ENCODE measurements at places on chromosomes 1 and 21.

DNA sequence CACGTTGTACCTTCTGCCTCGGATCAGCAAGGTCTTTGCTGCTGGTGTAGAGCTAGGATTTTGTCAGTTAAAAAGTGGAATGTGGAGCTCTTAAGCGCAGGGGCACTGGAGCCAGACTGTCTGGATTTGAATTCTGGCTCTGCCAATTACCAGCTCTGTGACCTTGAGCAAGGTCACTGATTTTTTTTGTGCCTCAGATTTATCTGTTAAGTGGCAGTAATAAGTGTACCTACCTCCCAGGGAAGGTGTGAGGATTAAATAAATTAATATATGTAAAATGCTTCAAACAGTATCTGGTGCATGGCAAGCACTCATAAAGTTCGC, 40.3 kb downstream of the UBE2U start:
- DNase-seq, result no peak

GRCh38 chr1:24155011-24155782, 12.3 kb upstream of the IL22RA1 start:
- no peak for DNase-seq

DNA sequence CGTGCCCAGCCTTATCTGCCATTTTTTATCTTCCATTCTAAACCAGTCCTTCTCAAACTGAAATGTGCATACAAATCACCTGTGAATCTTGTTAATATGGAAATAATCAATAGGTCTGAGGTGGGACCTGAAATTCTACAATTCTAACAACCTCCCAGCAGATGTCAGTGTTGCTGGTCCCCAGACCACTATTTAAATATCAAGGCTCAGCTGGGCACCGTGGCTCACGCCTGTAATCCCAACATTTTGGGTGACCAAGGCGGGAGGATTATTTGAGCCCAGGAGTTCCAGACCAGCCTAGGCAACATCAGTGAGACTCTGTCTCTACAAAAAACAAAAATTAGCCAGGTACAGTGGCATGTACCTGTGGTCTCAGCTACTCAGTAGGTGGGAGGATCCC, 4.1 kb downstream of the UQCRHL start:
- DNase-seq, result no peak

DNA sequence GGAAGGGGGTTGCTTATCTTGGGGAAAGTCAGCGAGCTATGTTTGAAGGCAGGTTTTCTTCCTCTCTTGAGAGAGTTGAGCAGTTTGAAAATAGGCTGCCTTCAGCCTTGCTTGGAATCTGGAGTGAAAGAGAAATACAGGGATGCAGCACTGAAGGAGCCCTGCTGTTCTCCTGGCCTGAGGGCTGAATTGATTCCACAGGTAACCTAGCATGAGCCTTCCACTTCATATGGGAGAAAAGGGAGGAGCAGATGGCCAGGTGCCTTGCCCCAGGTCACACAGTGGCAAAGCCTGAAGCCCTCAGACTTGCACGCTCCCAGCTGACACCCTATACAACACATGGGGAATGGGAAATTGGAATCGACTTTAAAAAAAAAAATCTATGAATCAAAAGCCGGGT, 88.0 kb upstream of the WLS start:
- DNase-seq, result no peak

DNA sequence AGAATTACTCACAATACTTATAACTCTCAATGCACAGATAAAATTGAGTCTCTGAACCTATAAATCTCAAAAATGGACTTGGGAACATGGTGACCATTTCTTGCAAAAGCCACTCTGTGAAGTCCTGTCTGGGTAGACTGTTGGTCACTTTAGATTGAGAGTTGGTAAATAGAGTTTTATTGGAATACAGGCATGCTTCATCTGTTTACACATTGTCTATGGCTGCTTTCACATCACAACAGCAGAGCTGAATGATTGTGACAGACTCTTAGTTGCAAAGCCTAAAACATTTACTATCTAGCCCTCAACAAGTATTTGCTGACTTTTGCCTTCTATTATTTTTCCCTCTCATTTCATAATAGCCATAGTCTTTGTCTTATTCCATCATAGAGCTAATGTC, 24.1 kb upstream of the ASPM start:
- DNase-seq, result no peak

DNA sequence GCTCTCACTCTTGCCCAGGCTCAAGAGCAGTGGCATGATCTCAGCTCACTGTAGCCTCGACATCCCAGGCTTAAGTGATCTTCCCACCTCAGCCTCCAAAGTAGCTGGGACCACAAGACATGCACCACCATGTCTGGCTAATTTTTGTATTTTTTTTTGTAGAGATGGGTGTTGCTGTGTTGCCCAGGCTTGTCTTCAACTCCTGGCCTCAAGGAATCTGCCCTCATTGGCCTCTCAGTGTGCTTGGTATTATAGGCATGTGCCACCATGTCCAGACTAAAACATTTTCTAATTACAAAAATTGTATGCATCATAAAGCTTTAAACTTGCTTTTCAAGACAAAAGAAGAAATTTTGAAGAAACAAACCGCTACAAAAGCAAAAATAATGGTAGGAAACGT, 20.1 kb downstream of the CBR1 start:
- DNase-seq, result no peak

DNA sequence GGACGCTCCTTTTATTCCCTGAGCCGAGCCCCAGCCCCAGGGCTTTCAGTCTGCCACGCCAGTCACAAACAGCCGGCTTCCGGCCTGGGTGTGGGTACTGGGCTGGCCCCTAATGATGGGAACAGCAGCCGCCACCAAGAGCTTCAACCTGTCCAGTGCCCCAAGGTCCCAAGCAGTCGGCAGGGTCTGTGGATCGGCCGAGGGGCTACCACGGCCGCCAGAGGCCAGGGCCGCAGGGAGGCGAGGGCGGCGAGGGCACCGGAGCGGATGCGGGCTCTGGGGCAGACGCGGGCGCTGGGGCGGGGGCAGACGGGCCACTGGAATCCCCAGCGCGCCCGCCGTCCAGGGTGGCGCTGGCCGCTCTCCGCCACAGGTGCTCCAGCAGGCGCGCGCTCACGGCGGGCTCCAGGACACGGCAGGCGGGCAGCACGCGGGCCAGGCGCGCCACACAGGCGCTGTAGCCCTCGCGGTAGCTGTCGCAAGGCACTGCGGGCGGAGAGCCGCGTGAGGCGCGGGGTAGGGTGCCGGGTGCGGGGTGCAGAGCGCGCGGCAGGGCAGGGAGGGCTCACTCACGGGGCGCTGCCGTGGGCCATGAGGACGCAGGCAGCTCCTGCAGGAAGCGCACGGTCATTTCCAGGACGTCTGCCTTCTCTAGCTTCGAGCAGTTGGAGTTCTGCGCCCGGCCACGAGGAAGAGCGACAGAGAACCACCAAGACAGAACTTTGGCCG, 887 bp downstream of the HES2 start:
- no peak for DNase-seq

DNA sequence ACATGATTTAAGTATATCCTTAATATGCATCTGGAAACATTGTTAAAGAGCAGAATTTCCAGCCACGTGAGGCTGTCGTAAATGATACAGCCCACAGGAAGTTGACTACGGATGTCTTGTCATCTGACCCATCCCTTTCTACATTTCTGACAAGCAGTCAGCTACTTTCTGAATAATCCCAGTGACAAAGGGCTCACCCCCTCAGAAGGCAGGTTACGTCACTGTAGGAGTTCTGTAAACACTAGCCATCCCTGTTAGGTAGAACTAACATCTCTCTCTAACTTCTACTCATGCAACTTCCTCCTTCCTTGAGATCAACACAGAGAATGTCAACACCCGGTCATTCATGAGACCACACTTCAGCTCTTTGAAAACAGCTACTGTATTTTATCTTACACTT, 259.2 kb downstream of the GREM2 start:
- DNase-seq, result peak; percentile 42

- DNase-seq, result no peak
These were observed 41.2 kb downstream of the SSBP3 start for GRCh38 chr1:54364995-54365394.

GRCh38 chr1:5993556-5994491, 1.6 kb upstream of the NPHP4 start:
- DNase-seq, result no peak

GRCh38 chr21:39775816-39776215, 30.8 kb downstream of the IGSF5 start:
- no peak for DNase-seq

DNA sequence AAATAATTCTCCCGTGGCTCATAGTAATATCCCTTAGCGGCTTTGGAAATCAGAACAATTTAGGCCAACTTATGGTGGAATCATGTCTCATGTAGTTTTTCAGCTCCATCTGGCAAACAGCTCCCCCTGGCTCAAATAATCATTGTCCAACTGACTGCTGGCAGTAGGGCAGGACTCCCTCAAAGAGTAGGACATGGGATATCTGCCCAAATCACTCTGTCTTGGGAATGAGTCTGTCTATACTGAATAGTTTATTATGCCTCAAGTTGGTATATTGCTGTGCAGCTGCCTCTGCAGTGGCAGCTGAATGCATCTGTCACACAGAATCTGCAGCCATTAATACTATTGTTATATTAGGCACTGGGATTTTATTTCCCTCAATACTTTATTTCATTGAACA, 255.7 kb downstream of the COL11A1 start:
- no peak for DNase-seq

DNA sequence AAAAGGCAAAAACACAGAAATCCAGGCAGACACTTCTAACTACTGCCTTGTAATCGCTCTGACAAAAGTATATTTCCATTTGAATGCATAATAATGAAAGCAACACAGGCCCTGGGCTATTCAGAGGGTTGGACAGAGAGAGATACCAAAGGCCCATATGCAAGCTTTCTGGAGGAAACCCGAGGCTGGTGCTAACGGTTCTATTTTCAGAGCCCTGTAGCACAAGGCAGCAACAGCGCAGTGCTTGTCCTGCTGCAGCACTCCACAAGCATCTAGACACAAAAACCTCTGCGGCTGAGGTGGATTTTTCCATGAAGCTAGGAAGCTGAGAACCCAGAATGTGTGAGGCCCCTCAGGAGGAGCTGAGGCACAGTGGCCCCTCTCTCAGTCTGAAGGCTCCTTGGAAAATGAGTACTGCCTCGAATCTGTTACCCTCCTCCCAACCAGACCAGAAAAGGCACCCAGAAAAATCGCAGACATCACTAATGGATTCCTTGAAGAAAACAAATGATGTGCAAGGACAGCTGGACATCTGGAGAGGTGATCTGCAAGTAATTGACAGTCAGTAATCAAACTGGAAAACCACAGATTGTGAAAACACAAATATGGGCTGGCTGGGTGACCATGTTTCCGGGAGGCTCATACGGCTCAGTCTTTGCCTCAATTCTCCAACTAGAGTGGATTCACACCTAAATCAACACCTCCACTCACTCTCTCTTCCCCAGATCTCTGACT, 54.0 kb downstream of the COLGALT2 start:
- no peak for DNase-seq

DNA sequence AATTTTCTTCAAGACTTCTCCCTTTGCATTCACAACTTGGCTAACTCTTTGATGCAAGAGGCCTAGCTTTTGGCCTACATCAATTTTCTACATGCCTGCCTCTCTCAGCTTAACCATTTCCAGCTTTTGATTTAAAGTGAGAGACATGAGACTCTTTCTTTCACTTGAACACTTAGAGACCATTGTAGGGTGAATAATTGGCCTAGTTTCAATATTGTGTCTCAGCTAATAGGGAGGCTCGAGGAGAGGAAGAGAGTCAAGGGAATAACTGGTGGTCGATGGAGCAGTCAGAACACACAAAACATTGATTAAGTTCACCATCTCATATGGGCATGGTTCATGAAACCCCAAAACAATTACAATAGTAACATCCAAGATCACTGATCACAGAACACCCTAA, 225.5 kb downstream of the TPR start:
- no peak for DNase-seq

DNA sequence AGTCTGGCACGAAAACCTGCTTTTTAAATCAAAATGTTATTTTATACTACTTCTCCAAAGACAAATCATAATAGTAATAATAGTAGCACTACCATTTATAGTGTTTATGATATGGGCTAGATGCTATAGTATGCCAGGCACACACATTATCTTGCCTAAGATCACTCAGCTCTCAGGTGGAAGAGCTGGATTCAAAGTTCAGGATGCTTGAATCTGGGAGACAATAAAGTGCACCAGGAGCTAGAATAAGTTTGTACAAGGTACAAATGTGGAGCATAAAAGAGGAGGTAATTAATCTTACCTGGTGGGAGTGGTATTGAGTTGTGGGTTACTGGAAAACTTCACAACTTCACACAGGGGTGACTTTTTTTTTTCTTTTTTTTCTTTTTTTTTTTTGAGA, 10.0 kb upstream of the ELOVL1 start:
- DNase-seq, result no peak

DNA sequence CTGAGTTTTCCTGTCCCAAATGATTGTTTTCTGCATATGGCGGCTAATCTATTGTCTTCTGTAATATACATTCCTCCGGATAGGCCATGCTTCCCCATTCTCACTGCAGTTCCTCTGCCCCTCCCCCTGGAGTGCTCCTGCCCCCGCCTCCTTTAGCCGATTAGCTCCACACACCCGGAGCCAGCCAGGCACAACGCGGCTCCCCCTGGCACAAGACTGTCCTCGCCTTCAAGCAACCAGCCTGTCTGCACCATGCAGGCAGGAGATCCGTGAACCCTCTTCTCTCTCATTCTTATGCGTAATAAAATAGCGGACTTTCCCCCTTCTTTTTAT, 18.0 kb downstream of the SERTAD4 start:
- DNase-seq, result no peak

DNA sequence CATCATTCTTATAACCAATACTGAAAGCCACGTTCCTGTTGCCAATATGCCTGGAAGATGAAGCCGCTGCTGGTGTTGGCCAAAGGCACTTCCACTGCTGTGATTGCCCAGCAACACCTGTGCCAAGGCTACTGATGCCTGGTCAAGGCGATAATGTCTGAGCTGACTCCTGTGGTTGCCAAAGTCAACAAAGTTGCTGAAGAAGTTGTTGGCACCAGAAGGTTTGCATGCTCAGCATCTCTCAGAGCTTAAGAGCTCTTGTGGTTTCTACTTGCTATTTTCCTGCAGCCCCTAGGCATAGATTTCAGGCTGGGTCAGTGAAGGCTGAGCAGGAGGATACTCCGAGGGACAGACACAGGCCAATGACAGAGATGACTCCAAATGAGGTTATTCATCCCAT, 63.4 kb upstream of the RAB3GAP2 start:
- no peak for DNase-seq

- DNase-seq, result no peak
These were observed 46.9 kb downstream of the PKN2 start for GRCh38 chr1:88730995-88731394.

All from uterus (tissue), 4 donors.